Adrenal gland (tissue), 19 donors: ENCODE measurements at places on chromosomes 2 and 18. TPM values are rescaled to one million over a fixed set of nuclear protein-coding genes. Genes with fewer than 3 reads are reported as not detected.

ICOS gene
- 0.51 TPM for total RNA-seq

MSTN gene
- total RNA-seq = 0.30 TPM

METAP1D gene
- total RNA-seq = 10.3 TPM

DSG3 gene
- total RNA-seq = not detected

EN1 gene
- 0.69 TPM for total RNA-seq

DUSP2 gene
- total RNA-seq = 0.97 TPM

GRCh38 chr18:8264861-8265411 is 344.3 kb upstream of the RAB12 start:
- DNase-seq = no peak

- DNase-seq = no peak
Observed at GRCh38 chr2:105129722-105130232, 91.9 kb downstream of the MRPS9 start.

GRCh38 chr2:134217924-134218323 is 35.9 kb upstream of the MGAT5 start:
- no peak for DNase-seq

DNA sequence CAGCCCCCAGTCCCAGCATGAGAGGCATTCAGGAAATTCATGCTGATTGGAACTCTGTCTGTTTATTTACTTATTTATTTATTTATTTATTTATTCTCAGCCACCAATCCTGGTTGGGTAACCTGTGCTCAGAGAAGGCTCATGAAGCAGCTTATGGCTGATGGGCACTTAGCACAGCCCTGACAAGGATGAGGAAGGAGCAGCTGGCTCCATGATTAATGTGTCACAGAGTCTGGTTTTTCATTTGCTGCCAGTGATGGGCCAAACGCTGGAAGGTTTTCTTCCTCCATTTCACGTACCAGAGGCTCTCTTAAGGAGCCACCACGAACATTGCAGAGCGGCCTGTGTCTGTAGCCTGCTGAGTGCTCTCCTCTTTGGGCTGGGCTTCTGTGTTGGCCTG is 28.3 kb upstream of the KCNS3 start:
- no peak for DNase-seq

- DNase-seq = peak; percentile 68
Observed at GRCh38 chr2:20509770-20510490, 63.1 kb downstream of the RHOB start.

GRCh38 chr2:157258520-157259326 is 1.2 kb downstream of the GALNT5 start:
- DNase-seq = no peak

DNA sequence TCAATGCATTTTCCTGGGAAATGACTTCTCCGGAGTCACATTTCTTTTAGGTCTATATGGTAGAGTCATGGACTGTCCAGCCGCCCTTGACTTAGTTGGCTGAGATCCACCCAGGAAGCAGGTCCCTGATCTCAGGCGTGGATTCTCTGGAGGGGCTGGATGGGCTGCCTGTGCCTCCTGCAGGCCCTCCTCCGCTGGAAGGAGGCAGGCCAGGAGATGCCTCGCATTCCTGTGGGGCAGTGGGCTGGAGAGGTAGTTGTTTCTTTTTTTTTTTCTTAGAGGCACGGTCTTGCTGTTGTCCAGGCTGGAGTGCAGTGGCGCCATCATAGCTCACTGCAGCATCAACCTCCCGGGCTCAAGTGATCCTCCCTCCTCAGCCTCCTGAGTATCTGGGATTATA is 129.0 kb upstream of the MYCN start:
- no peak for DNase-seq

DNA sequence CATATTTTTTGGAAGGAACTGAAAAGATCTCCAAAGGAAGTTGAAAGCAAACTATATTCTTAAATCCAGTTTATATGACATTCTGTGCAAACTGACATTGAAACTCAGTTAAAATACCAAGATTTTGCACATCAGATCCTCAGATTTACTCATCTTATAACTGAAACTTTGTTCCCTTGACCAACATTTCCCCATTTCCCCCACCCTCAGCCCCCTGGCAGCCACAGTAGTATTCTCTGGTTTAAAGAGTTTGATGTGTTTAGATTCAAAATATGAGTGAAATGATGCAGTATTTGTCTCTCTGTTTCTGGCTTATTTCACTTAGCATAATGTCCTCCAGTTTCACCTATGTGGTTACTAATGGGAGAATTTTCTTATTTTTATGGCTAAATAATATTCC is 99.2 kb upstream of the ITGA4 start:
- no peak for DNase-seq

GRCh38 chr2:64751286-64752260 is 97.9 kb upstream of the SERTAD2 start:
- DNase-seq = peak; percentile 99

DNA sequence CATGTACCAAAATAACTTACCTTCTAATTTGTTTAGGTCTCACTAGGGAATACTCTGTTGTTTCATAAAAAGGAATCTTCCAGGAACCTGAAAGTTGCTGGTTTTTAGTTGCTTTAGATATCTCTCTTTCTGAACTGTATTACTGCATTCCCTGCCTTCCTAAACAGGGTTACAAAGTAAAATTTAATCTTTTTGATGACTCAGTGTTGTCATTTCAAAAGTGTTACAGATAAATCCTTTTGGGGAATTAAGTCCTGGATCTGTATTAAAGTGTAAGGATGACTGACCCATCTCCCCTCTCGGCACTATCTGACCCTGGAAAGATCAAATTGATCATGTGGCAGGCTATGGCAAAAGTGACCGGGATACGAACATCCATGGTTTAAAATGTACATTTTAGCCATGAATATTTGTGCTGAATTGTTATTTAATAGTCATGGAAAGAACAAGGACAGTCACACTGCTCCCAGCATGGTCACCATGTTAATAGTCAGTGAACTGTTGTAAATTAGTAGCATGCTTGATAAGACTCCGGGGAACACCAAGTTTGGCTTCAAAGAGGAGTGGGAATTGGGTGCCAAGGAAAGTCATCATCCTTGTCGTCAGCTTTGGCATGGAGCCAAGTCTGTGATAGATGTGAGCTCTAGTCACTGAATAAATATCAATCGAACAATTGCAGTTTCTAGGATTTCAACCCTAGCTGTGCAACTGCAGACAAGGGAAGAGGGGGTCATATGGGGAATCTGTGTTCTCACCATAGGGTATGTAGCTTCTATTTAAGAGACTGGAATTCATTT is 4.2 kb downstream of the PLEKHA3 start:
- peak; percentile 72 for DNase-seq

DNA sequence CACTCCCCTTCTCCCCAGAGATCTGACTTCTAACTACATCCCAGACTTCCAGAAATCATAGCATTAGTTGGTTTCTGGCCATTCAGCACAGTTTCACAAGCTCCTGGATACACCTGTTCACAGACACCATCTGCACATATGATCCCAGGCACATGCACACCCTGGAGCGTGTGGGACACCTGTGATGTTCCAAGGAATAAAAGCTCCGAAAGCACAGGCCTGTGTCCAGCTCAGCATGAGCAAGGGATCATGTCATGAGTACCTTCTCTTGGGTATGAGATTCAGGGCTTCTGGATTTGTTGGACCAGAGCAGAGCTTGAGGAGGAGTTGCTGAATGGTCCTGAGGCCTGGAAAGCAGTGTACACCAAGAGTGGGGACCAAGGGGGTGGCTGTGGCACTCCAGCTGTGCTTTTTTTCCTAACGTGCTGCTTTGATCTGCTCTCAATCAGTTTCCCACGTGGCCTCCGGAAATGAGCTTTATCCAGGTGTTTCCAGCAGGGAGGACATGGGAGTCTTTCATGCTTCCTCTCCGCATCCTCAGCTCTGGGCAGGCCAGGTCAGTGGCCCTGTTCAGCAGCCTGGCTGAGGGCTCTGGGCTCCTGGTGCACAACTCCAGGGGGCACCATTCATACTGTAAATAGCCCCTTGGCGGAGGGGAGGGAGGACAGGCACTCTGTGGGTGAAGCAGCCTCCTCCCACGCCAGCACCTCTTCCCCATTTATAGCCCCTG is 1.8 kb downstream of the DYSF start:
- no peak for DNase-seq

- DNase-seq = no peak
Observed at GRCh38 chr2:8633186-8633734, 48.6 kb upstream of the ID2 start.
